Muscle of arm (tissue), 14 donors: ENCODE measurements at places on chromosomes 16 and 17.

DNA sequence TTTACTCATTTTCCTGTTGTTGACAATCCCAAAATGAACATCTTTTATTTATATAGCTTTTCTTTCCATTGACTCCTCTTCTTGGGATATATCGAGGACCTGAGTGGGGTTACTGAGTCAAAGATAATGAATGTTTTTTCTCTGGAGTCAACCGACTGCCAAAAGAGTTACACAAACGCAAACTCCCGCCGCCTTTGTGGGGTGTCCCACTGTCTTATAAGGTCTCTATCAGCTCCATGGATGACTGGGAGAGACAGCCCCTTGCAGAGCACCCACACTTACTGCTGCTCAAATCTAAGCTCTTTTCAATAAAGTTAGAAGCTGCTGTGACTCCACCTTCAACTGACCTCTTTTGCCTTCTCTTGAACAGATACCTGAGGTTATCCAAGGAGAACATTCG is 25.2 kb downstream of the C16orf78 start:
- DNase-seq = no peak

GRCh38 chr17:8405499-8406016 is 7.9 kb upstream of the RNF222 start:
- no peak for DNase-seq

DNA sequence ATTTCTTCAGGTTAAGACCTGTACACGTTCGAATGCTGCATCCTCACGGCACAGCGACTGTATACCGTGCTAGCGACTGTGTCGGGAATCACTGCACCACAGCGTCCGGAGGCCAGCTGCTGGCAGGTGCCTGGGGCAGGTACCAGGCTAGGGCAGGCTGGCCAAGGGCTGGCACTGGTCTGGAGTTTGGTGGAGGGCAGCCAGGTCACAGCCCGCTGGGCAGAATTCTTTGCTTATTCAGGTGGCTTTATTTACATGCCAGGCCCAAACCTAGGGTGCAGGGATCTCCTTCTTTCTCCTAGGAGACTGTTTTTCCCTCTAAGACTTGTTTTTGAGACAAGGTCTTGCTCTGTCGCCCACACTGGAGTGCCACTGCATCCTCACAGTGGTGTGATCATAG is 37.9 kb downstream of the COTL1 start:
- no peak for DNase-seq

DNA sequence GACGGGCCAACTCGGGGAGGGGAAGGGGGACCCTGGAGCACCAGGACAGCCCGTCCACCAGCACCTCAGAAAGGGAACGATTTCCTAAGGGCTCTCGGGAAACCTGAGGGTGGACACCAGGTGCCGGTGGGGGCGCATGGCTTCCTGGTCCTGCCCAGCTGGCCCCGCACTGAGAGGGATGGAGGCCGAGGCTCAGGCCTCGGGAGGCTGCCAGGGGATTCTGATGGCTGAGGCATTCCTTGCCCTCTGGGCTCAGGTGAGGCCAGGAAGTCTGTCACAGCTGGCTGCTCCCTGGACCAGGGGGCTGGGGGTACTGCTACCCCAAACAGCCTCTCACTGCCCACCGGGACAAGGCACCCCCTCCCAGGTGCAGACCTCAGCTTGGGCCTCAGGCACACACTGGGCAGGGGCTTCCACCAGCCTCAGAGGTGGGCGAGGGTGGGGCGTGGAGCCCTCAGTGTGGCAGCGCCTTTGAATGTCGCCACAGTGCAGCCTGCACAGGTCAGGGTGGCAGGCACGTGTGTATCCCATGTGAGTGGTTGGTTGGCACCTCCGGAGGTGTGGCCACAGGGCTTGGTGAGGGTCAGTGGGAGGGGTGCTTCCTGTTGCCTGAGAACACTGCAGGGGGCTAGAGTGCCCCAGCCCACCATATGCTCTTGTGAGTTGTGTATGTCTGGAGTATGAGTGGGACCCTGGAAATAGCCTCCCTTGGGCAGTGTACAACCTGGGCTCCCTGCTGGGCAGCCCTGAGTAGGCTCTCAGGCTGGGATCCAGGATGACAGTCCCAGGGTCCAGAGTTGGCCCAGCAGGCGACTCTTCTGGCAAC is 3.9 kb upstream of the FSCN2 start:
- DNase-seq = no peak

- no peak for DNase-seq
Measured at GRCh38 chr16:76665571-76666275, 388.5 kb downstream of the CNTNAP4 start.

DNA sequence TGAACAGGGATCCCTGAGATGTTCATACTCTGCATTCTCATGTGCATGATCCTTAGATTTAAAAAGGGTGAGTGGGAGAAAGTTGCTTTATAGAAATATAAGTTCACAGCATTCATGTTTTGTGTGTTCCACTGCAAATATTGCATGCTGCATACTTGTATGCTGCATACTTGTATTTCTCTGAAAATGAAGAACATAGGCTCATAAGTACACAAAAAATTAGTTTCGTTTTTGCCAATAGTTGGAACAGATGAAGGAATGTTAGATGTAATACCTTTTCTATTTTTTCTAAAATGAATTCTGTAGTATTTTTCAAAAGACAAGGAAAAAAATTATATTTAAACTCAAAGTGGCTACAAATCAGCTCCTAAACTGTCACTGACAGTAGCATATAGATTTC is 79.0 kb downstream of the NFAT5 start:
- DNase-seq = no peak

DNA sequence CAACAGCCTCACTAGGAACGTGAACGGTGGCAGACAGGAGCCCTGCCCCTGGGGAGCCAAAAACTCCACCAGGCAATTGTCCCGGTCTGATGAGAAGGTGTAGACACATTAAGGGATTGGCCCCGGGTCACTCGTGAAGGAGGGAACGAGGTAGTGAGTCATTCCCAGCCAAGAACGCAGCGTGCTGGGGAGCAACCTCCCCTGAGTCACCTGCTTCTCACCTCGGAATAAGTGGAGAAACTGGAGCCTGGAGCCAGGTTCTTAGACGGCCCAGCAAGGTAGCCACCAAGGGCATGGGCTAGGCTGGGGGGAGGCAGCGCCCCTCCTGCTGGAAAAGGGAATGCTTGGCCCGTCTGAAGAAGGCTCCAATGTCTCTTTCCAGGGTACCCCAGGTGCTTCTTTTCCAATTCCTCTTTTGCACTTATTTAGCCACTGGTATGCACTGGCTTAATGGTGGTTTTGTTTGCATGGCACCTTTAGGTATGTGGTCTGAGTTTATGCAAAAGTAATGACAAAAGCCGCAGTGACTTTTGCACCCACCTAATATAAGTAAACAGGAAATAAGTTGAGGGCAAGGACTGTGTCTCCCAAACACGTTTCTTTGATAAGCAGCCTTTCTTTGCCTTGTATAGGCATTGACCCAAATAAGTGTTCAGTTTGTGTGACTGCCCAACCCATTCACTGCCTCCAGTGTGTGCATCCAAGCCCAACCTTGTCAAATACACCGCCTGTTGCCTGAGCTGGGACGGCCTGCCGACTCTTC is 1.8 kb upstream of the HELZ start:
- no peak for DNase-seq

DNA sequence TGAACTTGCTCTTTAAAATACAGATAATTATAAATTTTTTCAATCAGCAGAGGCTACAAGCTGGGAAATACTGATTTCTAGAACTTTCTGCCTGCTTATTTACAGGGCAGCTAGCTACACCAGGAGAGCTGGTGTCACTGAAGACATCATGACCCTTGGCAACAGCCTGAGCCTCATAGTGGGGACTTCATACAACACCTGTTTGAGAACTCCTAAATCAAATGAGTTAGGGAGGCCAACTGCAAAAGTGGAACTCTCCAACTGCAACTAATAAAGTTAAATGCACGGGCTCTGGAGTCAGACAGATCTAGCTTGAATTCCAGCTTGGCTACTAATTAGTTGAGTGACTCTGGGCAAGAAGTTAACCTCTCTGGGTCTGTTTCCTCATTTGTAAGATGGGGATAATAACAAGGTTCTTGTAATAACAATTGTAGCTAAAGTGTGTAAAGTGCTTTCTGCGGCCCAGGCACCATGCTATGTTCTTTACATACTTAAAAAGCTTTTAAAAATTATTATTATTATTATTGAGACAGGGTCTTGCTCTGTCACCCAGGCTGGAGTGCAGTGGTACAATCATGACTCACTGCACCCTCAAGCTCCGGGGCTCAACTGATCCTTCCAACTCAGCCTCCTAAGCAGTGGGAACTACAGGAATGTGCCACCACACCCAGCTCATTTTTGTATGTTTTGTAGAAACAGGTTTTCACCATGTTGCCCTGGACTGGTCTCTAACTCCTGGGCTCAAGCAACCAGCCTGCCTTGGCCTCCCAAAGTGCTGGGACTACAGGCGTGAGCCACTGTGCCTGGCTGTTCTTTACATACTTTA is 33.4 kb downstream of the VAC14 start:
- no peak for DNase-seq

- DNase-seq = no peak
Measured at GRCh38 chr16:21650521-21650920, 1.9 kb downstream of the IGSF6 start.

DNA sequence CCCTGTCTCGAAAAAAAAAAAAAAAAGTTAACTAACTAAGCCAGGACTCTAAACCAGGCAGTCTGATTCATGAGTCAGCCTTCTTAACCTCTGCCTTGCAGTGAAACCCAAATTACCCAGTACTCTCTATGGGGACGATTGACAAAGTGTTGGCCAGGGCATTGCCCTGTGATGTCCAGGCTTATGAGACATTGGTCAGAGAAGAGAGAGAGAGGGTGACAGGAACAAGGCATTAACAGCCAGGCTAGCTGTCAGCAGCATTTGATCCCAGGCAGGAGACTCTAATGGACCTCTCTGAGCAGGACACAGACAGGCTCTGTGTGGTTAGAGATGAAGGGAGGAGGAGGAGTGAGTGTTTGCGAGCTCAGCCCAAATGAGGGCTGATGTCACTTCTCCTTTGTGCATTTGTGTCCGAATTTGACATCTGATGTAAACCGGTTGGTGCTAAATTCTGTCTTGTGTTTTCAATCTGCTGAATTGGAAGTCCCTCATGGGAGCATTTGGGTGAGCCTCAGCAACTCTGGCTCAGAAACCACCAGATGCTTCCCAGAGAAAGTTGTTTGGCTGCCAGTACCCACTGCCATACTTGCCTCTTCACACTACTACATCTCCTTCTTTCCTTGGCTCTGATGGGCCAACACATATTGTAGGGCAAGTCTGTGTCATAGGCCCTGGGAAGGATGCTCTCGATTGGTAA is 4.3 kb upstream of the MYL4 start:
- DNase-seq = no peak

- DNase-seq = peak; percentile 88
Measured at GRCh38 chr16:2009791-2010510, at the start of gene ZNF598. Gene ZNF598 (minus strand): TSS chr16:2009821.

GRCh38 chr16:86609115-86609514 is 30.8 kb downstream of the FOXL1 start:
- DNase-seq = no peak

GRCh38 chr17:77741109-77741508 is 217.4 kb upstream of the TNRC6C start:
- DNase-seq = no peak
